ENCODE measurements at places on chromosomes 2 and 18.

GRCh38 chr2:124354466-124354865 lies 329.4 kb downstream of the CNTNAP5 start:
- DNase-seq, result no peak

DNA sequence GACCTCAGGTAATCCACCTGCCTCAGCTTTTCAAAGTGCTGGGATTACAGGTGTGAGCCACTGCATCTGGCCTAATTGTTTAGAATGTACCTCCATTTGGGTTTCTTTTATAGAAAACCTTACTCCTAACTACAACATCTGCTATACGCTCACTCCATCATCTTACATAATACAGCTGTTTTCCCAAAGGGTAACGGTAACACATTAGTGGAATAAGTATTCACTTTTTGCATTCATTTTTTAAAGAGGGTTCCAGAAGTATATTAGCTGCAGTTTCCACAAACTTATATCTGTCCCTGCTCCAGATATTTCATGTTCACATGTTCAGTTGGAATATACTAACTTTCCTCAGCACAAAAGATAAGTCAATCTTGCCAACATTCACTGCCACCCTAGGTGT lies 640.1 kb upstream of the FSHR start:
- no peak for DNase-seq

DNA sequence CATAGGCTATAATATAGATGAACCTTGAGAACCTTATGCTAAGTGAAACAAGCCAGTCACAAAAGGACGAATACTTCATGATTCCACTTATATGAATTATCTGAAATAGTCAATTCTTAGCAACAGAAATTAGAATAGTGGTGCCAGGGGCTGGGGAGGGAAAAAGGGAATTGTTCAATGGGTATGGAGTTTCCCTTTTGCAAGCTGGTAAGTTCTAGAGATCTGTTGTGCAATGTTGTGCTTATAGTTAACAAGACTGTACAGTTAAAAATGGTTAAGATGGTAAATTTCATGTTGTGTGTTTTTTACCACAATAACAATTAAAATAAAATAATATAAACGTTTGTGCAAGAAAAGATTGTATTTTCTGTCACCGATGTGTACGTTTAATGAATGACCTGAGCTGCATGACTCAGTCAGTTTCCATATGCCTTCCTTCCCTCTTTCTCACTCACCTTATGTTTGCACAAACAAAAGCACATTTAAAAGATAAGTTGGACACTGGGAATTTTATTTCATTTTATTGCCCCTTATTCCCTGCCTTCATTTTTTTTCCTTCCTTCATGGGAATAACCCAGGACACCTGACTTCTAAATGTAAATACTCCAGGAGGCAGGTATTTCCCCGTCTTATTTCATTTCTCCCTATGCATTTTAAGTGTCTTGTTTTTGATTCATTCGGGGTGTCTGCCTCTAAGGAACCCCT lies 143.7 kb upstream of the TTC39C start:
- no peak for DNase-seq

- DNase-seq, result peak; percentile 40
Measured at GRCh38 chr2:70121627-70122372, 34.5 kb downstream of the PCBP1 start.

DNA sequence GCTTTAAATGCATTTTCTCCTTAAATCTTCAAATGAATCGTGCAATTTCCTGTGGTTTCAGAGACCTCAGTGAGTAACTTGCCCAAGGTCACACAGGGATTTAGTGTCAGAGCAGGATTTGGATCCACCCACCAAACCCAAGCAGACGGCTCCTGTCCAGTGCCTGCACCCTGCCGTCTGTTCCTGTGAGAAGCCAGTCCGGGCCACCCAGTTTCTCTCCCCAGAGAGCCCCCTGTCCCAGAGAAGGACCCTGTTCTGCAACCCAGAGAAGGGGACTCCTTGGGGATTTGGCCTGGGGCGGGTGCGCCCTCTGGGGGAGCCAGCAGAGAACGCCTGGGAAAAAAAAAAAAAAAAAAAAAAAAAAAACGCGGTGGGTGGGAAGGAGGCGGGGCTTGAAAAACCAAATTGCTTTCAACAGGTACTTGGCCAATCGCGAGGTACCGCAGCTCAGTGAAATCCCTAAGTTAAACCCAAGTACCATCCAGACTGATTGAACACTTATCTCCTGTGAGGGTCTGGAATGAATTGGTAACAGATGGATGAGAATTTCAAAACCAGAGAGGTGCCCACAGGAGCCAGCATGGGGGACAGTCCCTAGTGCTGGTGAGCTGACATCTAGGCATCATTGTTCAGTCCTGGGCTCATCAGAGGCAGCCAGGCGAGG lies 30.9 kb upstream of the REEP1 start:
- DNase-seq, result peak; percentile 43

DNA sequence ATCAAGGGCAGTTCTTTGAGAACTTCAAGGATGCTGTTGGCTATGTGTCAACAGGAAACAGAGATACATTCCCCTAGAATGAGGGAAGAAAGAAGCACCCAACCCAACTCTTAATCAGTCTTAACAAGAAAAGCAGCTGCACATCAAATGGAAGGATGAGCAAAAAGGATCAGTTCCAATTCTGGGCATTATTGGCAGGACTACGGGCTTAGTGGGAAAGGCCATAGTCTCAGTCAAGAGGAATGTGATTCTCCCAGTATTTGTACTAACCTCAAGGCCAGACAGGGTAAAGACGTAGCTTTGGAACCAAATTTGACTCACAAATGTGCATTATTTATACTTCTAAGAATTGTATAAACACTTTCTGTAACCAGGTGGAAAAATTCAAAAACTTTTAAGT lies 18.2 kb downstream of the BMP10 start:
- DNase-seq, result no peak

- peak; percentile 94 for DNase-seq
Measured at GRCh38 chr2:240250985-240251847, 110.8 kb upstream of the OTOS start.

GRCh38 chr2:149727927-149728326 lies 140.4 kb upstream of the MMADHC start:
- no peak for DNase-seq

- no peak for DNase-seq
Measured at GRCh38 chr2:11726384-11726783, 20.0 kb upstream of the LPIN1 start.

DNA sequence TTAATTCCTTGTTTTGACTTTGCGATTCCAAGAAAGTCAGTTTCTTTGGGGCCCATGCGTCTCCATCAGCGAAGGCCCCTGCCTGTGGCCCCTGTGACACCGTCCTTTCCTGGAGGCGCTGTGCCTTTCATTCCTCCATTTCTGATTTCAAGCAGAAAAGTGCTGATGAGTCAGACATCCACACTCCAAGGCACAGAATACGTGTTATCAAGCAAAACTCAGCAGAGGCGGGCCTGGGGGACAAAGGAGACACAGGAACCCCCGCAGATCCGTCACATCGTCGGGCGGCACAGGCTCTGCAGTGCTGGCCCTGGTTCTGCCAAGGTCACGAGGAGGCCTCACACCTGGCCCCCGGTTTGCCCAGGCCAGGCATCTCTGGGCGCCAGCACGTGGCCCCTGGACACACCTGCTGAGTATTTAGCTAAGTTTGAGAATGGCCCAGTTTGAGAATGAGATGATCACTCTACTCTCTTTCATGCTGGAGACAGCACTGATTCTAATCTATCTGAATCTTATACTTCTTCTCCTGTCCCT lies 7.2 kb upstream of the SALL3 start:
- DNase-seq, result no peak

GRCh38 chr18:61556862-61557261 lies 223.6 kb downstream of the CDH20 start:
- no peak for DNase-seq

DNA sequence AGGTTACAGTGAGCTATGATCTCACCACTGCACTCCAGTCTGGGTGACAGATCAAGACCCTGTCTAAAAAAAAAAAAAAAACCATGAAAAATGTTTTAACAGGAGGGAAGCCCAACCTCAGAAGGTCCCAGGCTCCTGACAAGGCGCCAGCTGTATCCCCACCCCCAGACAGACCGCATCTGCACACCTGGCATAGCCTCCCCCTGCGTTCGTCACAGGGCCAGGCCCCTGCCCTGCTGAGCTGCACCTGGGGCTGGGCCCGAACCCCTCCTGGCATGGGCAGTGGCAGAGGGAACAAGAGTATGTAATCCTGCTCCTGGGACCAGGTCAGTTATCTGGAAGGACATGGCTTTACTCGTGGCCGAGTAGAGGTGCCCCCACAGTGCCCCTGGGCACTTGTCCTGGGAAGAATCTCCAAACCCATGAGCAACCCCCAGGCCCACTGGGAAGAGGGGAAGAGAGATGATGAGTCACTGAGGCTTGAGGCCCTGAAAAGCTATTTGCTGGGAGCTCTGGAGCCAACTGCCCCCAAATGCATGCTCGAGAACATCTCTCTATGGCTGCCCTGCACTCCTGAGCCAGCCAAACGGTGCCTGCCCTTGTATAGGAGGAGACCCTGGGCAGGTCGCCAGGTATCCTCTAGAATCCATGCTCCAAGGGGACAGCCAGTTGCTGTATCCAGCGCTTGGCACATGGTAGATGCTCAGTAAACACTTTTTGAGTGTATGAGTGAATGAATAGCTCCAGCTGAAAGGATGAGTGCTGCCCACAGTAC lies 265.5 kb downstream of the ATAD2B start:
- no peak for DNase-seq

- DNase-seq, result no peak
Measured at GRCh38 chr2:216482640-216483039, 16.0 kb upstream of the RPL37A start.

- DNase-seq, result no peak
Measured at GRCh38 chr2:27988718-27989117, 98.2 kb downstream of the BABAM2 start.

- DNase-seq, result peak; percentile 74
Measured at GRCh38 chr2:19933351-19933981, 31.7 kb upstream of the TTC32 start.

DNA sequence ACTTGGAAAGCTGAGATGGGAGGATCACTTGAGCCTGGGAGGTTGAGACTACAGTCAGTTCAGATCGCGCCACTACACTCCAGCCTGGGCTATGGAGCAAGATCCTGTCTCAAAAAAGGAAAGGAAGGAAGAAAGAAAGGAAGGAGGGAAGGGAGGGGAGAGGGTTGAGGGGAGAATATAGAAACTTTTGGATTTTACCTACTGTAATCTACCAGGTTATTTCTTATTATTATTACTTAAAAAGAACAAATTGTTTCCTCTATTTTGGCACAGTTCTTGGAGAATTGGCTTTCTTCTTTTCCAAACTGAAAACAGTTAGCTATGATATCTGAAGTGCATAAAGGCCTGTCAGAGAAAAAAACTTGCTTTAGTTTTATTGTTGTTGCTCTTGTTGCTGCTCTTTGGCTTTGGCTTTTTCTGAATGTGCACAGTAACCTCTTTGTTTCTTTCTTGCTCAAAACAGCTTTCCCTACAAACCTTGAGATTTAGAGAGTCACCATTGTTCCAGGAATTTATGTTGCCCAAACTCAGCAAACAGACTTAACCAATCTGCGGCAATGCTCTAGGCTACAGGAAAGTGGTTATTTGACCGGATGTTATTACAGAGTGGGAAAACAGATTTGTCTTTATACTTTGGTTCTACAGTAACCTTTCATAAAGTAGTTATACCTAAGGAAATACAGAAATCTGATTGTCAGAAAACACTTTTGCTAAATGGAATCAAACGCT lies 214.9 kb downstream of the XIRP2 start:
- peak; percentile 97 for DNase-seq

DNA sequence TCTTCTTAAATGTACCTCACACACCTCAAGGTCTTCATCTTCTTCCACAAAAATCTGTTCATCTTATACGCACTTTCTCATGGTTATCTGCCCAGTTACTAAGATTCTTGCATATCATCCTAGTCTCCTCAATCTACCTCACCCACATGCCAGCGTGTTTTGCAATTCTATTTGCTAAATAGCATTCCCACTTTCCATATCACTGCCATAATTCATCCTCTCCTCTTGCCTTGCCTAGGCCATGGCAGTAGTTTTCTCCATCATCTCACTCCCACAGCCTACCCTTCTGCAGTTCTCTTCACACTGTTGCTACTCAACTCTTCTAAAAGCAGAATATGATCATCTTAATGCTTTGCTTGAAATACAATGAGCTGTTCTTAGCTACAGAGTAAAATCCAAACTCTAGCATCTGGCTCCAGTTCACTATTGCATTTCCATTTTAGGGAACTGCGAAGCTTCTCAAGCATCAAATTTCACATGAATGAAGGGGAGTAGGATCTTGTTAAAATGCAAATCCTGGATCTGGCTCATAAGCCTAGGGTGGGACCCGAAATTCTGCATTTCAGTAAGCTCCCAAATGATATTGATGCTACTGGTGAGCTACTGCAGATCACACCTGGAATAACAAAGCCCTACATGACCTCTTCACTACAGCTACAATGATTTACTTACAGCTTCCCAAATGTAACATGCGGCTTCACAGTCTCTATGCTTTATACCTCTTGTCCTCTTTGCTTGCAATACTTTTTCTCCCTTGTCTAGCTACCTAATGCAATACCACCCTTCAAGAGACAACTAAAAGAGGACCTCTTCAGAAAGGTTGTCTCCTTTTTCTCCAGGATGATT lies 293.9 kb downstream of the SATB2 start:
- no peak for DNase-seq

DNA sequence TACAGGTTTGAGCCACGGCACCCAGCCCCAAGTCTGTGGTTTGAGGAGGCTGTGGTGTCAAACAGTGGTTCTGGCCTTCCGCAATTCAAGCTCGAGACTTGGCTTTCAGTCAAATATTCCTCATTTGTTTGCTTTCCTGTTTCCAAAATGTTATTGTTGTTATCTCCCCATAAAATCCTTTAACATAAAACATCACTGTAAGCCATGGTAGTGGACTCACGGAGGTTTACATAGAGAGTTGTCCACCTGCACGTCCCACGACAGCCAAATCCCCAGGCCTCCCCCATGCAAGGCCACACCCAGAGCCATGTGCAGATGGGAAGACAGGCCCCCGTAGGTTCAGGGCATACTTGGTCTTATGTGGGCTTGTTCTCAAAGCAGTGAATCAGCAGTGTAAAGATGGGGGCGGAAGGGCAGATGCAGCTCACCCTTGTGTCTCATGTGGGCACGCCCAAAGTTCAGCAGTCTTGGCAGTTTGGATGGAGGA lies 18.9 kb upstream of the ST3GAL5 start:
- DNase-seq, result no peak

DNA sequence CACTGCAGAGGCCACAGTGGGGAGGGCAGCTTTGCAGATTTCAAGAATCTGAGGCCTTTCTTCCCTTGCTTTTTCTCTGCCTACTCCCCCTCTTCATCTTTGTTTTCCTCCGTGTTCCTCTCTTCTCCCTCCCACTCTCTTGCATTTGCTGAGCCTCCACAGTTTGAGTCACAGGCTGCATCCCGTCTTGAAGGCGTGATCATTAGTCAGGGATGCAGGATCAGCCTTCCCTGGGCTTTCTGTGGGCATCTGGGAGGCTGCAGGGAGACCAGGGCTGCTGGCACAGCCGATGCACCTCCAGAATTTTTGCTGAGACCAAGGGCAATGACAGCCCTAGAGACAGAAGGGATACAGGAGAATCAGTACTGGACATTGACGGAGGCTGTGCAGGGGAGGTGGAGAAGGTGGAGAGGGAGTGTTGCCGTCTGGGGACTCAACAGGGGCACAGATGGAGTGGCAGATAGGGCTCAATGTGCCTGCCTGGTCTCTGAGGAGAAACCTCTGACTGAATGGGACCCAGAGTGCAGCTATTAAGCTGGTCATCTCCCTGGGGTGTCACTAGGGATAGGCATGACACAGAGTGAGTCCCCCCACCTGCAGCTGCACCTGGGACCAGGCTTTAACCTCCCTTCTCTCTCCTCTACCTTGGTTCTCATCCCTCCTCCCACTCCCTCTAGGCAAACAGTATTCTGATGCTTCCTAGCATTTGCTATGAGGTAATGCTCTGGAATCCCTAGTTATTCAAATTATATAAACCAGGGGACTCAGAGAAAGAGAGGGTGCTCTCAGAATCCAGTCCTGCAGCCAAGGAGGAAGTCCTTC lies 29.0 kb upstream of the DNAJC27 start:
- DNase-seq, result no peak

GRCh38 chr2:176856683-176857082 lies 355.9 kb upstream of the HNRNPA3 start:
- DNase-seq, result no peak

Measured in HepG2 (cell line).